Stimulated activated naive CD4-positive, alpha-beta T cell (primary cell): ENCODE measurements at places on chromosomes 12 and 14.
A peak's percentile ranks its signal among the peaks of the same experiment; 100 is the strongest.

DNA sequence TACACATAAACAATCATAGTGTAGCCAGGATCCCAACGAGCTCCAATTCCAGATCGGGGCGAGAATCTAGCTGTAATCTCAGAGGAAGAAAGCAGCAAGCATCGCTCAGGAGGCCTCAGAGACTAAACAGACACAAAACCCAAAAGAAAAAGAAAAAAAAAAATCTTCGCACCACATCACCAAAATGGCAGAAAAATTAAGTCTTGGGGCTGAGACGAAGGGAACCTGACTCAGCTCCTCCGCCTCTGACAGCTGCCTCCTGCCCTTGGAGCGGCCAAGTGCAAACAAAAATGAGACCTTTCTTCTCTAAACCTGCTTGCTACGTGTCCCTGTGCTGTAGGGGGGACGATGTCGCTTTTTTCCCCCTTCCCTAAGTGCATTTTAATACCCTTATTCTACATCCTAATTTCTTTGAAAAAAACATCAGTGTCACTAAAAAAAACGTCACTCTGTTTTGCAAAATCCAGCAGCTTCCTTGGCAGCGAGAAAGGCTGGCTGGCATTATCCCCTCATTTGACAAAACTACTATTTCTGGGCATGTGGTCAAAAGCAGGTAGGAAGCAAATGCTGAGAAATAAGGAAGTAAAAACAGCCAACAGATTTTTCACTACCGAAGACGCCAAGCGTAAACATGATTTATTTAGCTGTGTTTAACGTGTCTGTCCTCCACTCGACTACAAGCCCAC is 30.5 kb downstream of the BCL11B start:
- DNase-seq = peak; percentile 56

DNA sequence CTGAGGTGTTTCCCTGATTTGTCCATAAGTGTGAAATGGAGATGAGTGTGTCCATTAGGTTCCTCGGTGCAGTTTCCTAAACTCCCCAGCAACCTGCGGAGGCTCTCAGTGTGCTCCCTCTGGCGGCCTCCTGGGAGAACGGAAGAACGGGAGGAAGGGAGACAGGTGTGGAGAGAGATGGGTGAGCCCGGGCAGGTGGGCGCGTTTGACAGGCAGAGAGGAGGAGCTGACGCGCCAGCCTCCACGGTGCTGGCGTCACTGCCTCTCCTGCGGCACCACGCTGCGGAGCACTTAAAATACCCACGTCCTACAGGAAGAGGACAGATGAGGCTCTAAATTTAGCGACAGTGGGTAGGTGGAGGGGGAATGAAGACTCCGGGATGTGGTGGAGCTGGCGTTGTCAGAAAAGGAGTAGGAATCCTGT is 26.8 kb upstream of the PEX5 start:
- DNase-seq = peak; percentile 4

- no peak for DNase-seq
These were observed 96.2 kb downstream of the FAR2 start for GRCh38 chr12:29245246-29245645.

GRCh38 chr14:95889236-95889979 is 12.8 kb downstream of the TUNAR start:
- DNase-seq = no peak

- DNase-seq = no peak
These were observed 32.8 kb upstream of the TOMM20L start for GRCh38 chr14:58362798-58363412.

GRCh38 chr14:55026441-55026792 is 482 bp downstream of the WDHD1 start:
- DNase-seq = no peak

- no peak for DNase-seq
These were observed 24.5 kb upstream of the BCL11B start for GRCh38 chr14:99296517-99296916.

GRCh38 chr12:89236237-89236636 is 116.1 kb downstream of the DUSP6 start:
- no peak for DNase-seq

- no peak for DNase-seq
These were observed 4.4 kb downstream of the BDKRB1 start for GRCh38 chr14:96260341-96260821.

GRCh38 chr14:45990252-45990651 is 661.3 kb downstream of the RPL10L start:
- no peak for DNase-seq

DNA sequence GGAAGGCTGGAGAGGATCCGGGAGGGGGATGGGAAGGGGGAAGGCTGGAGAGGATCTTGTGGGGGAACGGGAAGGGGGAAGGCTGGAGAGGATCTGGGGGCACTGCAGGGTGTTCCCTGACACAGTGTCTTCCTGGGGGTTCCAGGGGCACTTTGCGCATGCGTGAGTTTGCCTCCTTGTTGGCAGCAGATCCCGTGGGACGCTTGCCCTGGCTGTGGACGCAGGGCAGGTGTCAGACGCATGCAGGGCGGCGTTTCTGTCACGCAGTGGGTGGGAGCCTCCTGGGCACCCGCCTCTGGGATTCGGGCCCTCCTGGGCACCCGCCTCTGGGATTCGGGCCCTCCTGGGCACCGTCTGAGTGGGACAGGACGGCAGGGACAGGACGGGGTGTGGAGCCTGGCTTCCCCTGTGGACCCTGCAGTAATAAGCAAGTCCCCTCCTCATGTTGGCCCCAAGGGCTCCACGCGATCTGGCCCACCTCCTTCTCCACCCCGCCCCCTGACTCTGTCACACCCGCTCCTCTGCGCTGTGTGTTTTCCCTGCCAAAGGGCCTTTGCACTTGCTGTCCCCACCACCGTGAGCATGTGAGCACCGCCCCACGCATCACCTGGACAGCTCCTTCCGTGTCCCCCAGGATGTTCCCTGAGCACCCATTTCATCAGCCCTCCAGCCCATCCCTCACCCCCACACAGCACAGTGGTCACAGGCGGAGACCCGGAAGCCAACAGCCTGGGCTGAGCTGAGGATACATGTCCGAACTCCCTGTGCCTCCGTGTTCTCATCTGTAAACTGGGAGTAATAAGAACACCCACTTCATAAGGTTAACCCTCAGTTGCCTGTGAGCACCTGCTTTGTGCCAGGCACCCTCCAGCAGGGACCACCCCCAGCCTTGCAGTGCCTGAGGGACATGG is 4.4 kb downstream of the MMP17 start:
- no peak for DNase-seq

- DNase-seq = no peak
These were observed 2.1 kb upstream of the YY1 start for GRCh38 chr14:100236881-100237280.

DNA sequence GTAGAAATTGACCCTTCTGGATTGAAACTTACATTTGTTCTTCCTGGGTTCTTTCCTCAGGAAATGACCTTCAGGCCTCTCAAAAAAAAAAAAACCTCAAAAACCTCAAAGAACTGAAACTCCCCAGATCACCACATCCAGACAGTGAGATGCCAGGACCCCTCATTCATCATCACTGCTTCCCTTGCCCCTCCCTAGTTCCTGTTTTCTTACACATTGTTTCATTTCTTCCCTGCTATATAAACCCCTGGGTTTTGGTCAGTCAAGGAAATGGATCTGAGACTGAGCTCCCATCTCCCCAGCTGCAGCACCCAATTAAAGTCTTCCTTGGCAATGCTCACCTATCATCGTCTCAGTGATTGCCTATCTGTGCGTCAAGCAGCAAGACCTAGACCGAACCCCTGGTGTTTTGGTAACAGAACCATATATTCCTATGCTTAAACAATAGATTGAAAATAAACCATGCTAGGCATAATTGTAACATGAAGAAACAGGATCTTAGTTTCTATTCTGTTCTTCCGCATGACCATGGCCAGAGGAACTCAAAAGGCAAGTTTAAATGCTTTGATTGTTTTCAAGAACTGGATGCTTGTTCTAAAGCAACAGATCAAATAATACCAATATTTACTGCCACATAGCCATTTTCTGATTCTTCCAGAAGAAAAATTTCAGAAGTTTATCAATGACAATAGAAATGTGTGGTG is 108.0 kb upstream of the MAX start:
- no peak for DNase-seq

DNA sequence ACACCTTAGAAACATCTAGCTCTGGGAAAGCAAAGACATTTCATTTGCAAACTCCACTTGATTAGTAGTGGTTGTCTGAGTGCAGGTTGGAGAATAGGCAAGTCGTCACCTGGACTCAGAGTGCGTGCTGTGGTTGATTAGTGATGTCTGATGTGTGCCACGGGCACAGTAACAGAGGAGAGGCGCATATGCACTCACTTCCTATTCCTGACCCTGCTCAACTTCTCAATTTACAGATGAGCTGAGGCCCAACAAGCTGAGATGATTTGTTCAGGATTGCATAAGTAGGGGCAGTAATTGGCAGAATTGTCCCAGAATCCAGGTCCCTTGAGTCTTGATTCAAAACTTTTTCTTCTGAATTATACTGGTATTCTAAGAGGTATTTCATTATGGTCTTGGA is 44.9 kb downstream of the ADCK1 start:
- DNase-seq = no peak

- no peak for DNase-seq
These were observed 216.8 kb downstream of the MSRB3 start for GRCh38 chr12:65495233-65495632.

GRCh38 chr12:86903159-86903558 is 647.0 kb upstream of the MGAT4C start:
- no peak for DNase-seq

- no peak for DNase-seq
These were observed 12.5 kb downstream of the VWF start for GRCh38 chr12:6112004-6112403.

- no peak for DNase-seq
These were observed 75.0 kb downstream of the PRMT8 start for GRCh38 chr12:3565985-3566384.

DNA sequence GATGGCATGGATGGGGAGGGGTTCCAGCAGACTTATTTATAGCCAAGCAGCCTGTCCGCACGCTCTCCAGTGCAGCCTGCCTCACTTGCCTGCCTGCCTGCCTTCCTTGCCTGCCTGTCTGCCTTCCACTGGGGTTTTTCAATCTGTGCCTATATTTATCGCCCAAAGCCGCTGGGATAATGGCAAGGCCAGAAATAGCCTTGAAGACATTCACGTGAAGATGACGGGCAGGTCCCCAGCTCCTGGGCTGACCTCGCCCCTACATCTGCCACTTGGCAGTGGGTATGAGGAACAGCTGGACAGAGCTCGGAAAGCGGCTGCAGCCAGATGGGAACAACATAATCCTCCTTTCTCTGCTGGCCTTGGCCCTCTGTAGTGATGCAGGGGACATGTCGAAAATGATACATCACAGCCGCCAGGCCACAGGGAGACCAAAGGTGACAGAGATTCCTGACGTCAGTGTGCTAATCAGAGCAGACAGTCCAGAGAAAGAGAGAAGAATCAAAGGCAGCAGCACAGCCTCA is 53.3 kb downstream of the PITPNM2 start:
- no peak for DNase-seq

DNA sequence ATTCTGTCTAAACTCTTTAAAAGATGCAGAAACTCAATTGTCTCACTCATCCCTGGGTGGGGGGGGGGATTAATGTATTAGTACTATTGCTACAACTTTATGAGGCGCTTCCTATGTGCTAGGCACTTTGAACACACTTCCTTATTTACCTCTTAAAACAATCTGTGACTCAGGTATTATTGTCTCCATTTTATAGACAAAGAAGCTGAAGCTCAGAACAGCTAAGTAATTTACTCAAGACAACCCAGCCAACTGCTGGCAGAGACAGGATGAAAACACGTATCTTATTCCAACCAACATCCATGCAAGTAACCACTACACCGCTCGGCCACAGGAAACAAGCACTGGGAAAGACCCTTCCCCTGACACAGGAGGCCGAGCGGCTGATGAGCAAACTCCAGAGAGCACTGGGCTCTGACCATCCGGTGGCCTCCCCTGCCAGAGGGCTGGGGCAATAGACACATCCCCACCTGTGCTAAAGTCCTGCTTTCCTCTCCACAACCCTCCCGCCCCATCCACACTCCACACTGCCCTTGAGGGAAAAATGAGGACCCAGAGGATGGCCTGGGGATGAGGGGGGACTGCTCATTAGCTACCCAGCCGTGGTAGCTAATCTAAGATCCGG is 244.2 kb downstream of the DPF3 start:
- DNase-seq = no peak

DNA sequence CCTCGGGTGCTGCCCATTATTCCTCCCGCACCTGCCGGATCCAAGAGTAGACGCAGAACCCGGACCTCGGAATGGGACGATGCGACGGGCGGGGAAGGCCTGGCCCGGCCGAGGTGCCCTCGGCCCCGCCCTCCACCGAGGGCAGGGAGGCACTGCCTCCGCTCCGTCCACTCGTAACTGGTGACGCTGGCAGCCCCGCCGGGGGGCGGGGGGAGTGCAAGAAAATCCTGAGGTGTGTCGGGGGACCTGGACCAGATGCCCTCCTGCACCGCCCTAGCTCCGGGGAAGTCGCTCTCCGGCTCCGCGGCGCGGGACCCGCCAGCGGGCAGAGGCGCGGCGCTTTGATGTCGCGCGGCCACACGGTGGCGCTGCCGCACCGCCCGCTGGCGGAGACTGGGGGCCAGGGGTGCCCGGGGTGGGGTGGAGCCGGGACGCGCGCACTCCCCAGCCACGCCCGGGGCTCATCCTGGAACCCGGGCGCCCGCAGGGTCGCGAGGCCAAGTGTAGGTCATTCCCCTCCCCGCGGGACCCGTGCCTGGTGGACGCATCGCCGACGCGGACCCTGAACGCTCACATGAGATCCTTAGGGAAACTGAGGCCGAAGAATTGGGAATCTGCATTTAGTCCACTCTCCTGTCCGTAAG is 202.8 kb downstream of the TTC8 start:
- peak; percentile 42 for DNase-seq

- no peak for DNase-seq
These were observed 282.2 kb downstream of the RPL10L start for GRCh38 chr14:46369391-46369790.

GRCh38 chr14:55914771-55915170 is 203.4 kb upstream of the PELI2 start:
- no peak for DNase-seq

- no peak for DNase-seq
These were observed 769.6 kb upstream of the ALG10B start for GRCh38 chr12:37546901-37547475.

DNA sequence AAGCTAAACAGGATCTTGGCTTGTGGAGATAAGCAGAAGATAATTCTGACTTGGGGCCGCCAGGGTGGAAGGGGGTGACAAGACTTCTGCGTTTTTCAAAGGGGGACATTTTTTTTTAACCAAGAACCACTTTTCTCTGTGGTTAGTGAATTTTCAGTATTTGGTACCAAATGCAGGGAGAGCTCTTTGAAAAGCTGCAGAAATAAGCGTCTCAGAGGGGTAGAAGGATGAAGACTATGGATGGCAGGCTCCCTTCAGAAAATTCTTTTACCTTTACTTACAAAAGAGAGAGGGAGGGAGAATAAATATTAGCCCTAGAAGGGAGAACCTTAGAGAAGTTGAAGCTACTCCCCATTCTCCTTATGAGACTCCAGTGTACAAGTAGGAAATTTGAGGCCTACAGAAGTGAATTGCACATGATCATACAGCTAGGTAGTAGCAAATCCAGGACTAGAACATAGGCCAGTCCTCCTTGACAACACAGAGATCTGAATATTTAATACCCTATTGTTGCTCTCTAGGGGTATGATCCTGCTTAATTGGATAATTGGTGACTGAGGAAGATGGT is 840 bp downstream of the MRPL52 start:
- peak; percentile 24 for DNase-seq

GRCh38 chr14:64701660-64702059 is 2.6 kb upstream of the PLEKHG3 start:
- DNase-seq = no peak

- no peak for DNase-seq
These were observed 23.0 kb upstream of the NRDE2 start for GRCh38 chr14:90354551-90355298.

GRCh38 chr12:129101816-129102215 is 248.5 kb downstream of the GLT1D1 start:
- DNase-seq = no peak
